Omental fat pad (tissue), 4 donors: ENCODE measurements at places on chromosomes 16 and 17. TPM values are rescaled to one million over a fixed set of nuclear protein-coding genes. Genes with fewer than 3 reads are reported as not detected.

Gene HBM
- total RNA-seq = not detected

Gene ABI3
- total RNA-seq = 3.6 TPM

Gene KCNG4
- not detected for total RNA-seq

DNA sequence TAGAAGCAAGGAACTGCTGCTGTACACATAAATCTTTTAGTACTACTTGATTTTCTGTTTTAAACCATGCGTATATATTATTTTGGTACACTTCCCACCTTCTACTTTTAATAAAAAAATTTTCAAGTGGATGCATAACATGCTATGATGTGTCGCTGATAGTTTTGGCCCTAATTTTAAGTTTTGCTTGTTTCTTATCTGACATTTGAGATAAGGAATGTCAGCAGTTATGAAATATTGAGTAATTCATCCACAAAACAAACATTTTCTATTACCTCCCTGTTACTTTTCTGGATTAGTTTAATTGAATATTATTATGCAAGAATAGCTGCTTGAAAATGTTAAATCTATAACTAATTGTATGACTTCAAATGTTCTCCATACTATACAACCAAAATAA lies 35.8 kb downstream of the N4BP1 start:
- no peak for DNase-seq

DNA sequence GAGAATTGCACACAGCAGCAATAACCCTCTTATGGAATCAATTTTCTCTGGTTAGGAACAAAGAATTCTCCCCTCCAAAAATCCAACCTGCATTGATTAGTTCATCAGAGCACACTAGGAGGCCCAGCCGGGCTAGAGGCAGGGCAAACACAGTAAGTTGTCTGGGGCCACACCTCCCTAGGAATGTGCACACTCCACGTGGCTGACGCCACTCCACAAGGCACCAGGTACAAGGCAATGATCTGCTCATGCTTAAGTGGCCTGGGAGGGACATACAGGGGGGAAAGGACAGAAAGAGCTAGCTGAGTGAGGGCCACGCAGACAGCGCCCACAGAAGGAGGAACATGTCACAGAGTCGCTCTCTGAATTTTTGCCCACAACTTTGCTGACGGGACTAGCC lies 107.6 kb downstream of the SLC39A11 start:
- no peak for DNase-seq

DNA sequence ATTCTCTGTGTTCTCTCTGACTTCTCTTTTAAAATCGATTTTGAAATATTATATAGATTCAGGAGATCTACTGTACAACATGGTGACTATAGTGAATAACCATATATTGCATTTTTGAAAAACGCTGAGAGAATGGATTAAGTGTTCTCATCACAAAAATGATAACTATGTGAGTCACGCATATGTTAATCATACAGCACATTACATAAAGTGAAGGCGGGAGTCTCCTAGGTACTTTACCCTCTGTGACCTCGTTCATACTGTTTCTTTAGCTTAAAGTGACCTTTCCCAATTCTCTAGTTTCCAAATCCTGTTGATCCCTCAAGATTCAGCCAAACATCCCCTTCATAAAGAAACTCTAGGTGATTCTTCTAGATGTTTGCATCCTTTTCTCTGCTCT lies 3.1 kb upstream of the KRTAP3-2 start:
- no peak for DNase-seq

DNA sequence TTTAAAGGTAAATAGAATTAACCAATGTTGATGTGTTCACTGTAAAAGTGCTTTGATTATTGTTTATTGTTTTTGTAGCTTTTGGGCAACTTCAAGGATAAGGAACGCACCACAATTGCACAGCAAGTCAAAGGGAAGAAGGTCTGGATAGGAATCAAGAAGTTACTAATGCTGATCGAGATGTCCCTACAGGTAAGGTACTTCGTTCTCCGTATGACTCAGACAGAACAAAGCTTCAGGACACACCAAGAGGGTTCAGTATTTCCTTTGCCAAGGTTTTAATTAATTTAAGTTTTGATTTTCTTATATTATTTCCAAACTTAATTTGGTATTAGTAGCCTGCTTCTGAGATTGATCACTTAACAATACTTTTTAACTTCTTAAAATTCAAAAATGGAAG lies 67.1 kb downstream of the WNT3 start:
- no peak for DNase-seq

GRCh38 chr16:1082952-1083675 lies 10.6 kb downstream of the SSTR5 start:
- DNase-seq = no peak

DNA sequence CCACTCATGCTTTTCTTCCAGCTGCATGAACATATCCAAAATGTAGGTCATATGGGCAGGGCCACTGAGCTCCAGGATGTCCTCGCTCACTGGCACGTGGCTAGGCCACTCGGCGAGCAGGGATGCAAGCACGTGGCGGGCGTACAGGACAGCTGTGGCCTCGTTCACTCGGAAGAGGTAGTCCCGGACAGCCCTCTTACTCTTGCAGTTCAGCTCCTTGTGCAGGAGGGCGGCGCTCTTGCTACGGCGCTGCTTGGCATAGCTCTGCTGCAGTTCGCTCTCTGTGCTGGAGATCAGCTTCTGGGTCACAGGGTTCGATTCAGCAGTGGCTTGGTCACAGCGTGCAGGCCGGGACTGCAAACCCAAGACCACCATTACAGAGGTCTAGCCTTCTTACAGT lies 53.1 kb upstream of the ATP2A3 start:
- no peak for DNase-seq
